ENCODE measurements at places on chromosomes 1 and 21.

DNA sequence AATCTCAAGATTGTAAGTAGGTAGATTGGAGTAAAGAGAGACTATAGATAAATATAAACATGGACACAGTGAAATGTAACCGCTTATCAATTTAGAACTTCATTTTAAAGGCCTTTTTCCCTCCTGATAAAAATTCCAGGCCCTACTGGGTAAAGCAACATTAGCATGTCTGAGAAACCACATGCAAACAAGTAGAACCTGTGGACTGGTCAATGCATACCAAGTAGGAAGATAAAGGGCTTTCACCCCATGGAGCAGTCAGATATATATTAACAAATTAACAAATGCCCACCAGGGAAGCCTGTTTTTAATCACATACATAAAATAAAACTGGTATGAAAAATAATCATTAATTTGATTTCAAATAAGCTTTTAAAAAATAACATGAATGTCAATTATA, 8.1 kb downstream of the DPH5 start:
- no peak for DNase-seq

- DNase-seq = no peak
Observed at GRCh38 chr1:57321776-57322175, 102.1 kb downstream of the DAB1 start.

DNA sequence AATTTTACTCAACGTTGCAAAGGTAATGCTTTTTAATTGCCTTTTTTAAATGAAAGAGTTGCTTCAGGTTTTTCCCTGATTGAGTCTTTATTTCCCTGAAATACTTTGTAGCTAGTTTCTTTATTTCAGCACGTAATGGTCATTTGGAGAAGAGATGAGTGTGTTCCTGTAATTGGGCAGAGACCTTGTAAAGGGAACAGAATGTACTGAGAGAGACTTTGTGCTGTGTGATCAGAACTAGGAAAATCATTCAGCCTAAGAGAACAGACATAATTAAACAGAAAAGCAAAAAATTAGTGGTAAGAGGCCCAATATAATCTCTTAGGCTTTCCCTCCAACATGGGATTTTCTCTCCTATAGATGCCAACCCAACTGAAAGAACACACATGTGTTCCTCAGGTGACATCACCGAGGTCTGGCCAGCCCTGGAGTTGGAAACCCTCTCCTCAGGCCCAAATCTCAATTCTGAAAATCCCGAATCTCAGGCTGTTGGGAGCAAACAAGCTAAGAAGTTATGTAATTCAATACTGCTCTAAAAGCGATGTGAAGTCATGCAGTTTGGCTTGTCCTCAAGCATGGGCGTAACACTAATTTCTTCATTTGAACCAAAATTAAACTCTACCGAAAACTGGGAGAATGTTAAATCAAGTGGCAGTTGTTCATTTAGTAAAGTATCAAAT, 102.0 kb downstream of the TGFB2 start:
- DNase-seq = no peak

GRCh38 chr1:185014941-185015340, 30.4 kb upstream of the RNF2 start:
- no peak for DNase-seq
